ENCODE measurements at places on chromosomes 7 and 10. TPM values are rescaled to one million over a fixed set of nuclear protein-coding genes. Genes with fewer than 3 reads are reported as not detected.

GRCh38 chr10:33826186-33826585 is 491.7 kb upstream of the NRP1 start:
- no peak for DNase-seq

GRCh38 chr10:24824536-24824935 is 100.8 kb upstream of the ARHGAP21 start:
- no peak for DNase-seq

GRCh38 chr7:106905734-106906133 is 40.7 kb downstream of the PIK3CG start:
- DNase-seq = no peak

- DNase-seq = no peak
Observed at GRCh38 chr7:103592844-103593243, 146.8 kb upstream of the SLC26A5 start.

DNA sequence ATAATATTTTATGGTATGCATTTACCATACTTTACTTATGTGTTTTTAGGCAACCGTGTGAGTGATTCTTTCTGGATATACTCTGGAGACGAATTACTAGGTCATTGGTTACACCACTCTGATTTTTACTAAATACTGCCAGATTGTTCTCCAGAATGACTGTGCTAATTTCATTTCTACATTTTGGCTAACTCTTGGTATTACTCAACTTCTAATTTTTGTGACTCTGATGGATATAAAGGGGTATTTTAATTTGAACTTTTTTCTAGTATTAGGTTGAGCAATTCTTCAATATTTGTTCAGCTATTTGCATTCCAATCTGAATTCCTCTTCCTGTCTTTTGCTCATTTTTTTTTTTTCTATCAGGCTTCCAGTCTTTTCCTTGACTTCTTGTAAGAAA is 223.6 kb downstream of the MDFIC start:
- DNase-seq = no peak

DNA sequence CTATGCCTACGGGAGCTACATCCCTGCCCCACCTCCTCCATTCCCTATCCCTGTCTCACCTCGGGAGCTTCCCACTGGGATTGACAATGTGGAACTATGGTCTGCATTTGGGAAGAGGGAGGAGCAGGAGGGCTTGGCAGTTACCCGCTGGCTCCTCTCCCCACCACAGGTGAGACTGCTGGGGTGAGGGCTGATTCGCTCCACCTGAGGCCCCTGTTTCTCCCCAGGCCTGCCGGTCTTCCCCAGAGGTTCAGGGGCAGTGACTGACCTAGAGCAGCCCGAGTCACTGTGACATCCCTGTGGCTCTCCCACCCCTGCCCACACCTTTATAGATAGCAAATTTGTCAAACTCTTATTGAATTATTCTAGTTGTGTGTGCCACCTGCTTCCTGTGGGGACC is 252.6 kb downstream of the GLRX3 start:
- DNase-seq = no peak

GRCh38 chr10:79339266-79339665 is 8.0 kb upstream of the PPIF start:
- no peak for DNase-seq

The ADCY1 gene
- total RNA-seq = 7.6 TPM

- no peak for DNase-seq
Observed at GRCh38 chr7:151138153-151138851, 29.2 kb downstream of the GBX1 start.

GRCh38 chr10:110404825-110405224 is 92.9 kb upstream of the DUSP5 start:
- DNase-seq = no peak

The ACTL6B gene
- total RNA-seq = not detected

The LRGUK gene
- 0.78 TPM for total RNA-seq

DNA sequence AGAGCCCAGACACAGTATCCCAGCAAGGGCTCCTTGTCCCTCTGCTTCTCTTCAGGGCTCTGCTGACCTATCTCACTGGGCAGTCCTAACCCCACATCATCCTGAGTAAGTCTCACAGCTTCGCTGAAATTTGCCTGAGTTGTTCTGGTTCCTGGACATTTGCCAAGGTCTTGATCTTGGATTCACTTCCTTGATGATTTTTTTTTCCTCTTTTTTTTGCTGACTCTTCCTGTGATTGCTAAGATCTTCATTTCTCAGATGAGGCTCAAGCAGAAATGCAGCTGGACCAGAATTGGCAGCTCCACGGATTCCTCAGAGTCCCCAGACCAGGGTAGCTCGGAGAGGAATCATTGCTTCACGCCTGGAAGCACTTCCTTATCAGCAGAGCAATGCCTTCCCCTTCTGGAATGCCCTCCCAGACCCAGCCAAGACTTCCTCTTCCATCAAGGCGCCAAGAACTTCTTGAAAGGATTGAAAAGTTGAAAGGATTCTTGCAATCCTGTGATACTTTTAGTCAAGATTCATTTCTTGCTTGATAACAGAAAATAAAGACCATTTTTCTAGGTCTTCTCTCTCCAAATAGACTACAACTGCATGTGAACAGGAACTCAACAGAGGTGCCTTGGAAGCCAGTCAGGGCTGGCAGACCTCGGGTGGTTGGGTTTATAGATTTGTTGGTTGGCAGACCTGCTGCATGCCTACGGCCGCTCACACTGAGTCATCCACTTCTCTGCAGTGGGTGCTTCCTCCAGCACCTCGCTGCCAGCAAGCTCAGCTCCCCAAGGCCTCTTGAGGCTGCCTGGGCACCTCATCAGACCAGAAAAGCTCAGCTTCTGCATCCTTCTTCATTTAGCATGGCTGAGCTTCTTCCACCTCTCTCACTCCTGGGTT is 8.8 kb upstream of the AFAP1L2 start:
- peak; percentile 92 for DNase-seq

The IL6 gene
- total RNA-seq = 2.9 TPM

GRCh38 chr10:30055226-30055662 is 4.1 kb downstream of the JCAD start:
- no peak for DNase-seq

GRCh38 chr10:89278900-89279392 is 22.9 kb upstream of the IFIT2 start:
- no peak for DNase-seq

Measured in body of pancreas (tissue), 4 donors.